Activated effector memory CD4-positive, alpha-beta T cell treated with Interleukin-2 at 50 U/mL for 16 hours (primary cell): ENCODE measurements at places on chromosomes 7 and 10.

- no peak for DNase-seq
Observed at GRCh38 chr10:82150123-82150900, 275.3 kb downstream of the NRG3 start.

GRCh38 chr7:34622771-34623250 lies 35.2 kb upstream of the NPSR1 start:
- no peak for DNase-seq

- DNase-seq, result no peak
Observed at GRCh38 chr10:110524179-110524858, 26.6 kb downstream of the DUSP5 start.

DNA sequence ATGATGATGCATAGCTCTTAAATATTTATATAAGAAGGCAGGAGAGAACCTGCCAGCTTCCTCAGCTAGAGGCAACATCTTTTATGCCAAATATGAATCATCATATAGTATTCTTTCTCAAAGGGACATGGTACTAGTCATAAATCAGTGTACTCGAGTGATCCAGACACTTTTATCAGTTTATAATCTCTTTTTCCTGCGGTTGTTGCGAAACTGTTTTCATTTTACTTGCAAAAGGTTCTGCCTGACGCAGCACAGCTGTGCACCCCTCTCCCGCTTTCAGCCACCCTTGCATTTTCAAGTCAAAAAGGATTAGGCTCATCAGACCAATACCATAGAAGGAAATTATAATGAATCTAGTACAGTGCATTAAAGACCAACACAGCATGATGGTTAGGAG lies 332.3 kb upstream of the PRKCQ start:
- DNase-seq, result no peak

DNA sequence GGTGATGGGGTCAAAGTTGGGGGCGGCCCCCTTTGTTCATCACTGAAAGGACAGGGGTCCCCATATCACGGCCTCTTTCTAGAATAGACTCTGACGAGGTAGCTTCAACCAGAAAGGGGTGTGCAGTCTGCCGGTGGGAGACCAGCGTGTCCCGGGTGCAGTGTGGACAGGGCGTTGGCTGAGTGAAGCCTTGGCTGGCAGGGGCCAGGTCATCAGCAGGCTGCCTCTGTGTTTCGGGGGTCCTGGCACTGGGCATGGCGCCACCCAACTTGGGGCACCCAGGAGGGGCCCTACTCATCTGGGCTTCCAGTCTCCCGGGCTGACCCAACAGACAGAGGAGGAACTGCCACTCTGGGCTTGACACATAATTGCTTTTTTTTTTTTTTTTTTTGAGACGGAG lies 3.5 kb upstream of the AMZ1 start:
- DNase-seq, result no peak

GRCh38 chr10:46229144-46229563 lies 57.6 kb upstream of the ANTXRL start:
- DNase-seq, result no peak

GRCh38 chr10:123704076-123704475 lies 37.9 kb downstream of the GPR26 start:
- no peak for DNase-seq

DNA sequence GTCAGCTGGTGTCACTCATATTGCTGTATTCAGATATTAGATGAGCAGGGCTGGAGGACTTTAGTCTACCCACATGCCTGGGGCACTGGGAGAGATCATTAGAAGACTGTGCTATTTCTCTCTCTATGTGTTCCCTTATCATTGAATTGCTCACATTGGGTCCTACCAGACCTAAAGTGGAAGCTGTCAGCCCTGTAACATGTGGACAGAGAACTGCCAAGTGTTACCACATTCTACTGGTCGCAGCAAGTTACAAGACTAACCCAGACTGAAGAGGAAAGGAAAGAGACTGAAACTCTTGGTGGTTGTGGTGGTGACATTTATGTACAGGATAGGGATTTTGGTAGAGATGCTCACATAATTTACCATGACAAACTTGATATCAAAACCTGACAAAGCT lies 627.1 kb upstream of the FZD8 start:
- DNase-seq, result no peak

DNA sequence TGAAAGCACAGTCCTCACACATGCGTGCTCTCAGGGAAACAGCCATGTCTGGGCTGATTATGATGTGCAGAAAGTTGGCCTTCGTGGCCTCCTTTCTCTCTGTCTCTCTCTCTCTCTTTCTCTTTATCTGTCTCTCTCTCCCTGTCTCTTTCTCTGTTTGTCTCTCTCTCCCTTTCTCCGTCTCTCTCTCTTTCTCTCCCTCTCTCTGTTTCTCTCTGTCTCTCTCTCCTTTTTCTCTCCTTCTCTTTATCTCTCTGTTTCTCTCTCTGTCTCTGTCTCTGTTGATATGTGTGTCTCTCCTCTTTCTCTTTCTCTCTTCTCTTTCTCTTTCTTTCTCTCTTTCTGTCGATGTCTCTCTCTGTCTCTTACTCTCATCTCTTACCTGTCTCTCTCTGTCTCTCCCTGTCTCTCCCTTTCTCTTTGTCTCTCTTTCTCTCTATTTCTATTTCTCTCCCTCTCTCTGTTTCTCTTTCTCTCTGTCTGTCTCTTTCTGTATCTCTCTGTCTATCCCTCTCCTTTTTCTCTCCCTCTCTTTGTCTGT lies 105.4 kb upstream of the MPP7 start:
- no peak for DNase-seq

DNA sequence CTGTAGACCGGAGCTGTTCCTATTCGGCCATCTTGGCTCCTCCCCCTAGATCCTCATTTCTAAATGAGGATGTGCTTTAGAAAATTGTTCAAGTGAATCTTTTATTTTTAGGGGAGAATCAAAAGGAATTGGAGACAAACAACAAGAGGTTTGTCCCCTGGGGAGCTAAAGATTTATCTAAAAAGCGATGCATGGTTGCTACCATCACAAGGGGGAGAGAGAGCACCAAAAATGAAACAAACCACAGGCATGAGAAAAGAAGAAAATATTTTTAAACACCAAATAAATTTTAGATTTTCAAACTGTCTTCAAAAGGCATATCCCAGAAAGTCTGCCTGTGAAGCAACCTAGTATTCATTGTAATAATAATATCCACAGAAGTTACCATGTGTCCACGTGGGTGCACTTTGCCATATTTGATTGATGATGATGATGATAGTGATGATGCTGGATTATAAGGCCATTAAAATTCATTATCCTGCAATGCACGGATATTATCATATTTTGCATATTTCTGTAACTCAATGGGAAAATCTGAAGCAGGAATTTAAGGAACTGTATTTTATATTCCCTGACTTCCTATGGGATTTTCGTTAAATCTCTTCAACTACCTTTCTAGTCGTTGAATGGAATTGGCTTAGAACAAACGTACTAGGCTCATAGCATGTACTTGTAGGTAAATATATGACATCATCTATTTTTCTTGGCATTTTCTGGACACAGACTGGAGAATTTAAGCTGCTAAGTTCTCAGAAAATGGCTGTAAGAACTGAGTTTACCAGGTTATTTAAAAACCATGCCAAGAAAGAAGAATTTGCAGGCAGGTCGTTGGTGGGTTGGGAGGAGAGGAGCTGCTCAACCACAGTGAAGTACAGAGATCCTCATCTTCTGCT lies 171.6 kb downstream of the WDR37 start:
- DNase-seq, result no peak

- no peak for DNase-seq
Observed at GRCh38 chr7:150586068-150586784, 19.0 kb downstream of the GIMAP4 start.

DNA sequence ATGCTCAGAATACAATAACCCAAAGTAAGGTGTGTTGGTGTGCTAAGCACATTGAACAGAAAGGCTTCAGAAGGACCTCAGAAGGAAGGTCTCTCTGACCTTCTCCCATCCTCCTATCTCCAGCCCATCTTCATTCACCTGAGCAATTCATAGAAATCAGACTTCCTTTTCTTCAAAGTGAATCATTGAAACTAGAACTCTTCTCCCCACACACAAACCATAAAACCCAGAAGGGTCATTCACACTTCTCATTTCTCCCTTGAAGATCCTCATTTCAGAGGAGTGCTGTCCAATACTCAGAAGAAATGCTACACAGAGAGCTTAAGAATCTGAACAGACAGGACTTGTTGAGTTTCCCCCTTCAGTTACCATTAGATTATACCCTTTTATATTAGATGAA lies 89.5 kb downstream of the VWDE start:
- DNase-seq, result no peak

DNA sequence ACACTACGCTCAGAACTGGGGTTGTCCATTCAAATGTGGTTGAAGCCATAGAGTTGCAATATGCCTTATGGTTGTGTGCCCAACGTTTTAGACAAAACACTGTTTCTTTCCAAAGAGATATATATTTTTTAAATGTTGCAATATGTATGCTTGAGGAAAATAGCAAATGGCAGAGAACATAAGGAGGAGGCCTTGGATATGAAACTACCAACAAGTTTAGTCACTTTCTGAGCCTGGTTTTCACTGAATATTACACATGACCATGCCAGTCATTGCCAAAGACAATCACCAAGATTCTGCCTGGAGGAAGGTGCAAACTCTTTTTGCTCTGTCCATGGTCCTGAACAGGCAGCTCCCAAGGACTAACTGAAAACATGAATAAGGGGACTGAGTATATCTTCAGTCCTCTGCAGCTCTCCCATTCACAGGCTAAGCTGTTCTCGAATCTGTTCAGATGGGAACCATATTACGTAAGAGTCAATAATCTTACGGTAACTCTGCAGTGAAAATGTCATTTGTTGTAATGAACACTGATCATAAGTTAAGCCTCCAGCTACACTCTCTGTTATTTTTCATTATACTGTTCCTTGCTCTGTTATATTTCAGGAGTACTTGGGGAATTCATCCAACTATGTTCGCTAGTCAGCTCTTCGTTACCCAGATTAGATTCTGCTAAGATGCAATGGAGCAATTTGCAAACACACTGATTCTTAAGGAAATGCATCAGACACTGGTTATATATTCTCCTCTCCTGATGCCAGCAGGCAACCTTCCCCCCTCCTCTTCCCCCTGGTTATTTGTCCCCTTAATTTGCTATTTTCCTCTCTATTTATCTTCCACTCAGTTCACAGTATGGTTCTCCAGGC lies 90.7 kb upstream of the C1QL3 start:
- DNase-seq, result no peak

DNA sequence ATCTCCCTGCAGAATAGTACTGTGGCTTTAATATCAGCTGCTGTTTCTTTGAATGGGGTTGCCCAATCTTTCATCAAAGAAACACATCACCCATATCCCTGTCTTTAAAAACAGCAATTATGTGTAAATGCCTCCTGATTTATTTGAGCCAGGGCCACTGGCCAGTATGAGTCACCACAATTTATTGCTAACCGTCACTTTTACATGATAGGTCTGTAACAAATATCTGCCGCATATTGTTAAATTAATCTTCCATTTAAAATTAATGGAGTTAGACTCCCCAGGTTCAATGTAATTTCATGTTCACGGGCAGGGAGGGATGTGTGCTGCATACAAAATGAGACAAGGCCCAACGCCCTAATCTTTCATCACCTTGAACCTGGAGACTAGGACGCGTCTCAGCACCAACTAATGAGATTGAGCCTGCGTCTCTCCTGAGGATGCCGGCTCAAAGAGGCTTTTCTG lies 673.4 kb downstream of the AUTS2 start:
- DNase-seq, result no peak

DNA sequence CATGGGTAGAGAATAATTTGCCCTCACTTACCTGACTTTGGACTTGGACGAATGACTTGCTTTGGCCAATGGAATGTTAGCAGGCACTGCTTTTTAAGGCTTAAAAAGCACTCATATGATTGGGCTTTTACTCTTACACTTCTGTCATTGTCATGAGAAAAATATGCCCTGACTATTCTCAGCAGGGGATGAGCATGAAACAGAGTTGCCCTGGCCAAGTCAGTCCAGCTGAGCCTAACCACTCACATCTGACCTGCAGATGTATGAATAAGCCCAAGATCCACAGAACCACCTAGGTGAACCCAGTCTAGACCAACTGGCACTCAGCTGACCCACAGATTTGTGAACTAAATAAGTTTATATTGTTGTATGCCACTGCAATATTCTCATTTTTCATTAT lies 573.5 kb downstream of the TNS3 start:
- DNase-seq, result no peak

GRCh38 chr7:81623251-81623855 lies 146.5 kb downstream of the HGF start:
- DNase-seq, result no peak

- DNase-seq, result no peak
Observed at GRCh38 chr10:93907059-93907458, 13.3 kb downstream of the SLC35G1 start.

DNA sequence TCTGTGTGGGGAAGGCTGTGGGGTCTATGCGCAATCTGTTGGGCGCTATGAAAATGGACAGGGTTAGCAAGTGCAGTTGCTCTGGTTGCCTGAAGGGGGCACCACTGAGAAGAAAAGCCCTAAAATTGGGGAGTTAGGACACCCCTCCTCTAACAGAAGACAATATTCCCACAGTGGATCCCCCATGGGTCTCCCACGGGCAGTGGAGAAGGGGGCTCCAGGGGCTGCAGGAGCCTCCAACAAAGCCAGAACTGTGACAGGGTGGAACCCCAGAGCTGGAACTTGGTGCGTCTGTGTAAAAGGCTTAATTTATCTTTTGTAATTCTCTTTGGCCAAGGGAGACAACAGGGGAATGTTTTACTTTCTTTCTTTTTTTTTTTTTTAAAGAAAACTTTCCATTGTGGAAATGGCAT lies 12.5 kb upstream of the COL13A1 start:
- DNase-seq, result no peak

DNA sequence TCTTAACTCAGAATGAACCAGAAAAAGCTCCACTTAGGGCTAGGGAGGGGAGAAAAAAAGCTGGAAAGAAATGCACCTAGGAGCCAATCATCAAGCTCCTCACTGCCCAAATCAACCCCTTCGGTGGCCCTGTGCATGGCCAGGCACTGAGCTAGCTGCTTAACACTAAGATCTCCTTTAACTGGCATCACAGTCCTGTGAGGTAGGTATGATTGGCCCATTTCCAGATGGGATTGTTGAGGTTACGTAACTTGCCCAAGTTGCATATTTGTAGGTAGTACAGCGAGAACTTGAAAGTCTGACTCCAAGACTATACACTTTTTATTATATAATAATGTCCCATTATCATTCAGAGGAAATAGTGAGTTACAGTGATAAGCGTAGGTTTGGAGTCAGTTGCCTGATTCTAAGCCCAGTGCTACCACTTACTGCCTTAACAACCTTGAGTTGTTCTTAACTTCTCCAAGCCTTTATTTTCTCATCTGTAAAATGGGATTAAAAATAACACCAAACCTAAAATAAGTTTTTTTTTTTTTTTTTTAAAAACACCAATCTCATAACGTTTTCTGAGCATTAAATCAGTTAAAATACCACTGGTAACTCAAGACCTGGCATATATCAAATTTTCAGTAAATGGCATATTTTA lies 37.2 kb upstream of the ACSL5 start:
- DNase-seq, result no peak

DNA sequence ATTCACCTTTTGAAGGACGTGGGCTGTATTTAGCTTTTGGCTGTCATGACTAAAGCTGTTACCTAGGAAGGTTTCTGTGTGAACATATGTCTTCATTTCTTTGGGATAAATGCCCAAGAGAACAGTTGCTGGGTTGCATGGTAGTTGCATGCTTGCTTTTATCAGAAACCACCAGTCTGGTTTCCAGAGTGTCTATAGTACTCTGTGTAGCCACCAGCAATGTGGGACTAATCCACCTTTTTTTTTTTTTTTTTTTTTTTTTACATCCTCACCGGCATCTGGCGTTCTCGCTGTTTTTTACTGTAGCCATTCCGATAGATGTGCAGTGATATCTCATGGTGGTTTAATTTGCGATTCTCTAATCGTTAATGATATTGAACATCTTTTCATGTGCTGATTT lies 297.8 kb downstream of the SDK1 start:
- no peak for DNase-seq
